ENCODE measurements at places on chromosomes 13 and 19. TPM values are rescaled to one million over a fixed set of nuclear protein-coding genes. Genes with fewer than 3 reads are reported as not detected.

ZSCAN4 gene
- 0.24 TPM for total RNA-seq

TMEM238 gene
- total RNA-seq: 16.4 TPM

FSD1 gene
- 0.62 TPM for total RNA-seq

LONP1 gene
- 65.3 TPM for total RNA-seq

FGF14 gene
- 5.0 TPM for total RNA-seq

CGB2 gene
- total RNA-seq: not detected

NCR1 gene
- total RNA-seq: 2.4 TPM

ZNF677 gene
- 15.8 TPM for total RNA-seq

PLIN5 gene
- total RNA-seq: 19.9 TPM

DNA sequence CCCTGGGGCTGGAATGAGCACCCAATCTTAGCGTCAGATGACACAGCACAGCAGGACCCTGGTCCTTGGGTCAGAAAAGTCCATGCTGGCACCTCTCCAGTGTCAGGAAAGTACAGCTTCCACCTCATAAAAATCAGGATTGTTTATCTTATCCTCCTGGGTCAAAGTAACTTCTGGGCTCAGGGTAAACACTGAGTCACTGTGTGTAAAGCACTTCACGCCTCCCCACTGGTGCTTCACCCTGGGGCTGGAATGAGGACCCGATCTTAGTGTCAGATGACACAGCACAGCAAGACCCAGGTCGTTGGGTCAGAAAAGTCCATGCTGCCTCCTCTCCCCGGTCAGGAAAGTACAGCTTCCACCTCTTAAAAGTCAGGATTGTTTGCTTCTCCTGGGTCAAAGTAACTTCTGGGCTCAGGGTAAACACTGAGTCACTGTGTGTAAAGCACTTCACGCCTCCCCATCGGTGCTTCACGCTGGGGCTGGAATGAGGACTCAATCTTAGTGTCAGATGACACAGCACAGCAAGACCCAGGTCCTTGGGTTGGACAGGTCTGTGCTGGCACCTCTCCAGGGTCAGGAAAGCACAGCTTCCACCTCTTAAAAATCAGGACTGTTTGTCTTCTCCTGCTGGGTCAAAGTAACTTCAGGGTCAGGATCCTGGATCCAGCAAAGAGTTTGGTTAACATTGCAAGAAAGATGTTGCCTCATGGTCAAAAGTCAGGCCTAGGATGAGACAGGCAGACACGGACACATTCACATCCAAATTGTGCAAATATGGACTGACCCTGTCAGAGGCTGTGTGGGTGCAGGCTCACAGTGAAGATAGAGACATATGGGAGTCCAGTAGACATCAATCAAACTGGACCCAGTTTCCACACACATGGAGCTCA, 39.2 kb upstream of the CYP2A7 start:
- H3K4me3 ChIP-seq: no peak overlapping the region
- no peaks in the 10 kb centered on the region for H3K36me3 ChIP-seq
- no peaks in the 10 kb centered on the region for H3K27me3 ChIP-seq
- DNase-seq: peak; percentile 84

DNA sequence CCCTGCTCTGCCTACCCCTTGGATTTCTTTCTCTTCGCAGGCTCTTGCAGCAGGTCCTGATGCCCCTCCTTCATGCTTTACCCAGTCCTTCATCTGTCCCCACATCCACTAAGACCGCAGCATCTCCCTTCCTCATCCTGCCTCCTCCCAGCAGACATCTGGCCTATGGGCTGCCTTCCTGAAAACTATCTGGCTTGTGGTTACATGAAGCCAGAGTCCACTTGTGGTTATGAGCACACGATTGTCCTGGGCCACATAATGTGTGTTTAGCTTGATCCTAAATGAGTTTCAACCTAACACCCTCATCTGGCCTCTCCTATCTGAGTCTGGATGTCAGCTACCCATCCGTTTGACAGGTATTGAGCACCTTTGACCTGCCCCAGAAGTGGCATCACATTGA, 5.5 kb upstream of the ZNF175 start:
- H3K4me1 ChIP-seq: no peaks in the 10 kb centered on the region
- peaks cover 24% of the 10 kb centered on the region for H3K27me3 ChIP-seq
- no peak for DNase-seq
- no peak overlapping the region for H3K27ac ChIP-seq
- no peaks in the 10 kb centered on the region for H3K36me3 ChIP-seq
- no peak overlapping the region for H3K4me3 ChIP-seq

DNA sequence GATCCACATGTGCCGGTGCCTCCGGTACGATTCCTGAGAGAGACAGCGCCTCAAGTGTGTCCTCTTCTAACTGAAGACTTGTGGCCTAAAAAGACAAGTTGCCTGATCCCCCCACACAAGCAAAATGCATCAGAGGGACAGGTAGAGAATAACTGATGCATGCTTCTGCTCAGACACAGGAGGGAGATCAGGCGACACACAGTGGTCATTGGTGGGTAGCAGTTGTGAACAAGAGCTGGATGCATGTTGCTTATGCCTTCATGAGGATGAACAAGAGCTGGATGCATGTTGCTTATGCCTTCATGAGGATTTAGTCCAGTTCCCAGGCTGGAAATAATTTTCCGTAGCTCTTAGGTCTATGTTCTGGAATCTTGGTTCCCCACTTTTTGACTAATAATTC, 505.6 kb downstream of the MYO16 start:
- H3K27me3 ChIP-seq: peaks cover 2% of the 10 kb centered on the region
- DNase-seq: no peak
- H3K27ac ChIP-seq: no peak overlapping the region
- no peaks in the 10 kb centered on the region for H3K36me3 ChIP-seq
- peaks cover 11% of the 10 kb centered on the region for H3K4me1 ChIP-seq

GRCh38 chr19:44803442-44804428, 5.2 kb upstream of the BCAM start:
- H3K4me1 ChIP-seq: peaks cover 26% of the 10 kb centered on the region
- no peak overlapping the region for H3K4me3 ChIP-seq
- DNase-seq: no peak
- H3K27ac ChIP-seq: no peak overlapping the region
- no peaks in the 10 kb centered on the region for H3K27me3 ChIP-seq
- H3K36me3 ChIP-seq: no peaks in the 10 kb centered on the region

GRCh38 chr19:18279516-18280246, 1.7 kb downstream of the JUND start:
- H3K36me3 ChIP-seq: peaks cover 42% of the 10 kb centered on the region
- H3K27me3 ChIP-seq: no peaks in the 10 kb centered on the region
- H3K4me1 ChIP-seq: peaks cover 55% of the 10 kb centered on the region
- peak overlapping the region; percentile 97 for H3K4me3 ChIP-seq

- no peaks in the 10 kb centered on the region for H3K36me3 ChIP-seq
- H3K27ac ChIP-seq: no peak overlapping the region
- H3K27me3 ChIP-seq: peaks cover 4% of the 10 kb centered on the region
- H3K4me1 ChIP-seq: no peaks in the 10 kb centered on the region
Measured at GRCh38 chr19:29372921-29373797, 152.6 kb upstream of the VSTM2B start.

DNA sequence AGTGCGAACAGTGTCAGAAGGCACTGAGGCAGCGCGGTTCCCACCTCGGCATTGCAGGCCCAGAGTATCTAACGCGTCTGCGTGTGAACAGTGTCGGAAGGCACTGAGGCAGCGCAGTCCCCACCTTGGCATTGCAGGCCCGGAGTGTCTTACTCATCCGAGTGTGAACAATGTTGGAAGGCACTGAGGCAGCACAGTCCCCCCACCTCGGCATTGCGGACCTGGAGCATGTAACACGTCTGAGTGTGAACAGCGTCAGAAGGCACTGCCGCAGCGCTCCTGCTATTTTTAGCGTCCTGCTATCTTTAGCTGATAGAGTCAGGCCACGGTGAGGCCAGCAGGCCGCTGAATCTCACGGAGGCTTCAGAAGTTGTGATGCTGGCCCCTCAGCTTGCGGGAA, 39.6 kb downstream of the ATP11A start:
- H3K27me3 ChIP-seq: no peaks in the 10 kb centered on the region
- peaks cover 56% of the 10 kb centered on the region for H3K4me1 ChIP-seq
- H3K4me3 ChIP-seq: no peak overlapping the region
- no peak overlapping the region for H3K27ac ChIP-seq
- H3K36me3 ChIP-seq: no peaks in the 10 kb centered on the region
- peak; percentile 47 for DNase-seq

DNA sequence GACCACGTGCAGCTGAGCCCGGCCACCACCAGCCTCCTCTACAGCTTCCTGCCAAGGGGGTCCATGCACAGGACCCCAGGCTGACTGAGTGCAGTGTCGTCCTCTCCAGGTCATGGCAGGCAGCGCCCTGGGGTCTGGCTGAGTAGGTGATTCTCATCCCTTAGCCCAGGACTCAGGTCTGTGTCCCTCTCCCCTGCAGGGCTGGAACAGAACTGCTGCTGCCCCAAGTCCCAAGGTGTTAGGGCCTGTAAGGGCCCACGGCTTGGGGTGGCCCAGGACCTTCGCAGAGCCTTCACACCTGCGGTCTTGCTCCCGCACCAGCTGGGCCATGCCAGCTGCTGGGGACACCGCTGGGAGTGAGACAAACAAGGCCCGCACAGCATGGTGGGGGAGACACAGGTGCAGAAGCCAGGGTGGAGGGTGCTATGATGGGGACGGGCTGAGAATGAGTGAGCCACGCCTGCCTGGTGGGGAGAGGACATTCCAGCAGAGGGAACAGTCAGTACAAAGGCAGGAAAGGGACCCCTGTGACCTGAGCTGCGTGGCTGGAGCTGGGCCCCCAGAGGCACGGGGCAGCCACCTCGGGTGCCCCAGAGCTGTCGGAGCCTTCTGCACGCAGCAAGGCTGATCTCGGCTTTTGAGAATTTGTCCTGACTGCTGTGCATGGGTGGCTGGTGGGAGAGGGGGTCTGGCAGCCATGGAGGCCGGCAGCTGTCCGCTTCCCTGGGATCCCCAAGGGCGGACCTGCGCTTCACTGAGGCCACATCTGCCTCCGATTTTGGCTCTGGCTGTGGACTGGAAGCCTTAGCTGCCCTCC, 11.9 kb downstream of the PLEKHF1 start:
- DNase-seq: no peak
- H3K4me3 ChIP-seq: no peak overlapping the region
- H3K27me3 ChIP-seq: no peaks in the 10 kb centered on the region
- H3K27ac ChIP-seq: peak overlapping the region; percentile 68

- H3K4me1 ChIP-seq: peaks cover 9% of the 10 kb centered on the region
- no peak for DNase-seq
- H3K36me3 ChIP-seq: no peaks in the 10 kb centered on the region
- no peaks in the 10 kb centered on the region for H3K27me3 ChIP-seq
Measured at GRCh38 chr19:14248578-14249011, 42.6 kb upstream of the ADGRL1 start.

GRCh38 chr13:20263393-20264044, 31.4 kb upstream of the GJB6 start:
- H3K27ac ChIP-seq: no peak overlapping the region
- H3K27me3 ChIP-seq: peaks cover 3% of the 10 kb centered on the region
- H3K36me3 ChIP-seq: no peaks in the 10 kb centered on the region
- H3K4me3 ChIP-seq: no peak overlapping the region
- no peak for DNase-seq

- no peaks in the 10 kb centered on the region for H3K4me1 ChIP-seq
- DNase-seq: no peak
- H3K27me3 ChIP-seq: no peaks in the 10 kb centered on the region
- H3K36me3 ChIP-seq: peaks cover 31% of the 10 kb centered on the region
Measured at GRCh38 chr13:46721054-46721453, 75.9 kb downstream of the ESD start.

DNA sequence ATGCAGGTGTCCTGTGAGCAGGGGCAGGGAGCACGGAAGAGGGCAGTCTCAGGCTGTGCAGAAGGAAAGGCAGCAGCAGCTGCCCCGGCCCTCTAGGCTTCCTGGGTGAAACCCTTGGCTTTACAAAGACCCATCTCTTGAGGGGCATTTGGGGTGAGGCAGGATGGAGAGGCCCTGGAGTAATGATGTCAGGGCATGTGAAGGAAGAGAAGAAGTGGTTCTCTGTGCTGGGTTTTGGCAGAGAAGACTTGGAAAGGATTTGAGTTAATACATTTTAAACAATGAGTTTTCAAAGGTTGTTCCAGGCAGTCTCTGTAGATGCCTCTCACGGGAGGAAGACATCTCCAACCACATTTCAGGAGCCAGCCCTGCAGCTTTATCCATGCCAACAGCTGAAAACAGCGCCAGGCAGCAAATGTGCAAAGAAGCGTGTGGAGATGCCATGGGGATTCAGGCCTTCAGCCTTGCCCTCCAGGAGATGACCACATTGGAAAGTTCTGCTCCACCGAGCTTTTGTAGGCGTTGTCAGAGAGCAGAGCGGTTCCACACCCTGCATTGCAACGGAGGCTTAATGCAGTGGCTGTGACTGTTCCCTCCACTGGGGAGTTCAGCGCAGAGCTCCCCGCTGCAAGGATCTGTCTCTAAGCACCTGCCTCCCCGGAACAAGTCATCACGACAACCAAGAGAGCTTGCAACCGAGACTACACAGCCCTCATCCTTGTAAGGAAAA, 322.8 kb downstream of the UQCRFS1 start:
- no peaks in the 10 kb centered on the region for H3K4me1 ChIP-seq
- no peak for DNase-seq
- H3K36me3 ChIP-seq: no peaks in the 10 kb centered on the region
- no peak overlapping the region for H3K27ac ChIP-seq
- peaks cover 2% of the 10 kb centered on the region for H3K27me3 ChIP-seq

All from lower lobe of right lung (tissue), 2 donors.